Naive B cell (primary cell): ENCODE measurements at places on chromosomes 7 and 10. TPM values are rescaled to one million over a fixed set of nuclear protein-coding genes. Genes with fewer than 3 reads are reported as not detected.

DNA sequence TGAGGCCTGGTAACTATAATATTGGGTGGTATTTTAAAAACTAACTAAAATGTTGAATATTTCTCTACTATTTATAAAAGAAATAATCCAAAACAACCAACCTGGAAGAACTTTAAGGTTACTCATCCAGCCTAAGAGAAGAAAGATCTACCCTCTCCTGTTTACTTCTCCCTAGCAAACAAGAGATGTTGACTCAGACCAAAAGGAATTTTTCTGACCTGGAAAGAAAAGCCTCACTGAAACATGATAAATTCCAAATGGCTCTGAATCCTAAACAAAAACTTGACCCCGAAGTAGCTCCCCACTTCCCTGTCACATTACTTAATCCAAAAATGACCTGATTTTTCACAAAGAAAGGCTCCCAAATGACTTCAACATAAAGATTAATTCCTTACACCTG lies 101.2 kb downstream of the PARD3 start:
- no peak for DNase-seq

- no peak for DNase-seq
These were observed 77.1 kb downstream of the CREM start for GRCh38 chr10:35203745-35204144.

DNA sequence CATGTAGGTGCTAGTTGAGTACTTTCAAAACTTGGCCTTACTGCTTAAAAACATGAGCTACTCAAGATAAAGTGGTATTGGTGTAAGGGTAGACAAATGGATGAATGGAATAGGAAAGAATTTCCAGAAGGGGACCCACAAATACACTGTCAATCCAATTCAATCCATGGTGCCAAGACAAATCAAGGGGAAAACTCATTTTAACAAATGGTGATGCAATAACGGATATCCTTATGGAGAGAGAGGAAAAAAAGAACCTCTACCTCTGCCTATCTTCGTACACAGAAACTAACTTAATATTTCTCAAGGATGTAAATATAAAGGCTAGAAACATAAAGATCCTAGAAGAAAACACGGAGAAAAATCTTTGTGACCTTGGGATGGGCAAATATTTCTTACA lies 123.8 kb upstream of the RSU1 start:
- no peak for DNase-seq

GRCh38 chr10:19290770-19291169 lies 242.2 kb downstream of the MALRD1 start:
- DNase-seq = no peak

DNA sequence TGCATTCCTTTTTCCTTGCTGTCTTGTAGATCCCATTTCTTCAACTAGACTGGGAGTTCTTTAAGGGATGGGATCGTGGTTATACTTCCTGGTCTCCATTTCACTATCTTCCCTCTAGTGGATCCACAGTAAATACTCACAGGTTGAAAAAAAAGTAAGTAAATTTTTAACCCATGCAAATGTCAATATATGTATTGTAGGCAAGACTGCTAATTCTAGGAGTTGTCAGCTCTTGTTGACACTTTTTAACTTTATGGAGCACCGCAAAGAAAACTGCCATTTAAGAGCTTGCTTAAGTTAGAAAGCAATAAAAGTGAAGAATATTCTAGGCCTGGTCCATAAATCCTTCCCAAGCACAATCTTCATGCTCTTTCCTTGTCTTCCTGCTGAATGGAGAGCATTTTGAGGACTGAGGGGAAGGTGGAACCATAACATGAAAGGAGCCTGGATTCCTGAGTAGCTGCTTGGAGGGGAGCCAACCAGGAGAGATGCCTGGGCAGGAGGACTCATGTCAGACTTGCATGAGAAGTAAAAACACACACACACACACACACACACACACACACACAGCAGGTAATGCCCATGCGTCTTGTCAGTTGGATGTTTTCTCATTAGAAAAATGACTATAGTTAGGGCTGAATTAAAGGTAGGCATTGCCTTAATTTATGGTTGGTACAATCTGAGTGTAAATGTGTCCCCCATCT lies 32.2 kb downstream of the VWA2 start:
- no peak for DNase-seq

RTKN2 gene
- 0.26 TPM for polyA plus RNA-seq

NPS gene
- polyA plus RNA-seq = not detected

PTPRN2 gene
- 3.5 TPM for polyA plus RNA-seq
